Right ventricle myocardium superior (tissue), 1 donor: ENCODE measurements at places on chromosomes 7 and 10.
A peak's percentile ranks its signal among the peaks of the same experiment; 100 is the strongest.

GRCh38 chr7:74220229-74220628 lies 10.4 kb downstream of the LAT2 start:
- no peak for DNase-seq

GRCh38 chr7:101066833-101067177 lies 18.5 kb upstream of the TRIM56 start:
- DNase-seq = no peak

- DNase-seq = no peak
Observed at GRCh38 chr7:71652510-71652909, 520.6 kb downstream of the GALNT17 start.

- no peak for DNase-seq
Observed at GRCh38 chr7:94412762-94413322, 18.1 kb downstream of the COL1A2 start.

- DNase-seq = no peak
Observed at GRCh38 chr7:138030679-138031351, 28.9 kb upstream of the CREB3L2 start.

- peak; percentile 82 for DNase-seq
Observed at GRCh38 chr7:116354546-116355423, 144.4 kb downstream of the TES start.
